Hematopoietic multipotent progenitor cell treated with erythropoietin and hydrocortisone succinate and interleukin-3 and kit ligand, for 8 days (in vitro differentiated cells): ENCODE measurements at places on chromosomes 4 and X.

DNA sequence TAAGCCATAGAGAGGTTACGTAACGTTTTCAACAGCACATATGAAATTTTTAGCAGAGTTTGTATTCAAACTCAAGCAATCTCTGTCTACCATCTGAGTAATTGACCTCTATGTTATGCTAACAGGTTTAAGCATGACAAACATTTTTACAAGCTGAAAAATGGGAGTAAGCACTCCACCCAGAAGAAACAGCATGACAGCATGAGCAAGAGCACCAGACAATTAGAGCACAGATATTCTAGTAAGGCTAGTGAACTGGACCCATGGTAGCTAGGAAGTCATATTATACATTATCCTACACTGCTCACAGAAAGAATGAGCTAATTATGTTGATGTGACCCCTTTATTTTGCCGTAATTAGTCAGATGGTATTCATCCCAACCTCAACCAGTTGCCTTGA, 200.5 kb downstream of the PABPC4L start:
- DNase-seq: no peak

DNA sequence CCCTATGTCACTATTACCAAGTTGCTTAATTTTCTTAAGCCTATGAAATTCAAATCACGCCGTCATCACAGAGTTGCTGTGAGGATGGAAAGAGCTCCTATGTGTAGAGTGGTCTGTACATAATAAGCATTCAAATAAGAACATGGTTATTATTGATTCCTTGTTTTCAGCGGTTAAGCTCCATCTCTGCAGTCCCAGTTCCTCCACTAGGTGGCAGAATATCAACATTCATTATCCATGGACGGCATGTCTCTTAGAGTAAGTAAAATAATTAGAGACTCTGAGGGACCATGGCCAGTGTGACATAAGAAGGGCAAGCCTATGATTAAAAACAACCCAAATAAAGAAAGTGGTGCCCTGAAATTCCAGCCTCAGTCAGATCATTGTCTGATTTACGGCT, 132.5 kb upstream of the NHS start:
- DNase-seq: peak; percentile 51

DNA sequence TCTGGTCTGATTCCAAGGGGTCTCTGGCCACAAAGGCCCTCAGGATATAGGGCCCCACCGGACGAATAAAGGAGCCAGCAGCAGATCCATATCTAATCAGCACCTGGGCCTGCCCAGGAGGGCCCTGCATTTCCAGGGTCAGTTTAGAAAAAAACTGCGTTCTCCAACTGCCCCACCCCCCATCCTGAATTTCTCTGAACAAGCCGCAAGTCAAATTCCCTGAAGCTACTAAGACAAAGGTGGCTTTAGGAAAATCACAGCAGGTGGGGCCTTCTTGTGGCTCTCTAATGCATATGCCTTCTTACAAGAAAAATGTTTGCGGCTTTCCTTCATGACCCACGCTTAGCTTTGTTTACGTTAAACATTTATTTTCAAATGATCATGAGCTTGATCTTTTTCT, 76.6 kb downstream of the MBNL3 start:
- DNase-seq: no peak

DNA sequence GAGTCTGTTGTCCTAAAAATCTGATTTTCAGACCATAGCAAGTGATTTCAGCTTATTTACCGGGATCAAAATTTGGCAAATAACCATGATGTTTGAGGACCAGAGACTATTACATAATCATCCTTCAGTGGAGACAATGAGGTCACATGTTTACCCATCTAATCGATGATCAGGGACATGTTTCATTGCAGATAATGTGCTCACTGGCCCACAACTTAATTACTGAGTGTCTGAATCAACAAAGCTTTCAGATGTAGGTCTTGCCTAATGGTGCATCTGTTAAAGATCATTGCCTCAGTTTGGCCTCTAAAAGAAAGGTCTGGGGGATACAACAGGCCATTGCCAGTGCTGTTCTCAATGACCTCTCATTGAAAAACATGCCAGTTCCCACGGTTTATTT, 42.8 kb upstream of the KLHL34 start:
- DNase-seq: no peak

- DNase-seq: peak; percentile 33
These were observed 80.2 kb downstream of the DIAPH2 start for GRCh38 chrX:96764864-96765263.

- DNase-seq: no peak
These were observed 122.5 kb upstream of the CLNK start for GRCh38 chr4:10806953-10807645.

DNA sequence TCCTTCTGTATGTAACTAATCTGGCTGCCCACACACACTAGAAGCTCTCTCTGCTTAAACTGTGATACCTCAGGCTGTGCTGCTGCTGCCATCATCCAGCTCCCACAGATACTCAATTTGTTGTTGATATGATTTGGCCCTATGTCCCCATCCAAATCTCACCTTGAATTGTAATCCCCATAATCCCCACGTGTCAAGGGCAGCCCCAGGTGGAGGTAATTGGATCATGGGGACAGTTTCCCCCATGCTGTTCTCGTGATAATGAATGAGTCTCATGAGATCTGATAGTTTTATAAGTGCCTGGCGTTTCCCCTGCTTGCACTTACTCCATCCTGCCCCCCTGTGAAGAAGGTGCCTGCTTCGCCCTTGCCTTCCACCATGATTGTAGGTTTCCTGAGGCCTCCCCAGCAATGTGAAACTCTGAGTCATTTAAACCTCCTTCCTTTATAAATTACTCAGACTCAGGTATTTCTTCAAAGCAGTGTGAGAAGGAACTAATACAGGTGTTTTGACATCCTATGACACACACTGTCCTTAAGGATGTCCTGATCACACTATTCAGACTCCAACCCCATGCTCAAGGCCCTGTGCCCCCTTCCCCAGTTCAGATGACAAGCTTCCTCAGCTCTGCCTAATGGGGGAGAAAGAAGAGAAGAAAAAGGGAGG, 2.9 kb upstream of the ATOH1 start:
- DNase-seq: no peak

DNA sequence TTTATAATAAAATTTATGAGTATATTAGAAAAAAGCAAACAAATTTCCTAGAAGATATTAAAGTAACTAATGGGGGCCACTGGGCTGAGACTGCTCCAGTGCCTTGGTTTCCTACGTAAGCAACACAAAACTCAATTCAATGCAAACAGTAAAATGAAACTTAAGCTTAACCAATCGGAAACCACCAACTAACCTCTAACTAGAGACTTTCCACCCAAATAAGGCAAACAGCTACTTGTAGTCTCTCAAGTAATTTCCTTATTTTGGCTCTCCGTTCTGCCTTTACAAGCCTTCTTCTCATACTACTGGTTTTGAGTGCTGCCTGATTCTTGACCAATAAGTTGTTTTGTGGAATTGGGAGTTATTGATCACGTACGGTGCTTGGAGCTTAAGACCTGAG, 167.3 kb upstream of the VEGFC start:
- no peak for DNase-seq
